Fibroblast of villous mesenchyme (primary cell): ENCODE measurements at places on chromosomes 7 and 10. TPM values are rescaled to one million over a fixed set of nuclear protein-coding genes. Genes with fewer than 3 reads are reported as not detected.

DNA sequence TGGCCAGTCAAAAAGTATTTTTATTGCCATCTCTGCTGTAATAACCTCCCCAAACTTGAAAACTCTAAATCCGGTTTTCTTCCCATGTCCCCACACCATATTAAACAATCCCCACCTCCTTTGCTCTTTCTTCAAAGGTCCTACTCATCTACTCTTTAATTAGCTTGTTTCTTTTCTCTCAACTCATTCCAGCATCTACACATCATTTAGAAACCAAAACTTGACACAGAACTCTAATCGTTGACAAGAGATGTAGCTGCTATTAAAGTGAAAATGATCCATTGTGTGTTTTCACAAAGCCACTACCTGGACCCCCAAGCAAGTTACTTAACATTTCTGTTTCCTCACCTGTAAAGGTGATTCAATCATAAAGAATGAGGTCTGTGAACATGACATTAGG lies 436.3 kb upstream of the NPVF start:
- no peak for DNase-seq

Gene ERVW-1
- total RNA-seq, result not detected in 2 replicates

Gene SPDYE6
- total RNA-seq, result not detected in 2 replicates

GRCh38 chr10:122500194-122500593 lies 38.8 kb downstream of the HTRA1 start:
- DNase-seq, result no peak

GRCh38 chr10:5810225-5810624 lies 3.0 kb downstream of the GDI2 start:
- no peak for DNase-seq

Gene ZNF735
- not detected in 2 replicates for total RNA-seq

DNA sequence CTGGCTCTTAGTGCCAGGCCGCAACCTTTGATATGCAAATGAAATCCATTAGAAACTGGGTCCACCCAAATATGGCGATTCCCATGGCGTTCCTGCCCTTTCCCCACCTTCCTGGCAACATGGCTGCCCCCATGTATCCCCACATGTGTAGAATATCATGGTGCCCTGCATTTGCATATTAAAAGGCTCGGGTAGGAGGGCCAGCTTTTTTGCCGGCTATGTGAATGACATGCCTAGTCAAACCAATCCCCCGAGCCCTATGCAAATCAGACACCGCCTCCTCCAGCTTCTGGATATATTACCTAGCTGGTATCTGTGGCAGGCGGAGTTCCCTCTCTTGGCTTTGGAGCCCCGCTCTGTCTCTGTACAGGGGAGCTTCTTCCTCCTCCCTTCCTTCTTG lies 18.3 kb downstream of the MMS19 start:
- no peak for DNase-seq

DNA sequence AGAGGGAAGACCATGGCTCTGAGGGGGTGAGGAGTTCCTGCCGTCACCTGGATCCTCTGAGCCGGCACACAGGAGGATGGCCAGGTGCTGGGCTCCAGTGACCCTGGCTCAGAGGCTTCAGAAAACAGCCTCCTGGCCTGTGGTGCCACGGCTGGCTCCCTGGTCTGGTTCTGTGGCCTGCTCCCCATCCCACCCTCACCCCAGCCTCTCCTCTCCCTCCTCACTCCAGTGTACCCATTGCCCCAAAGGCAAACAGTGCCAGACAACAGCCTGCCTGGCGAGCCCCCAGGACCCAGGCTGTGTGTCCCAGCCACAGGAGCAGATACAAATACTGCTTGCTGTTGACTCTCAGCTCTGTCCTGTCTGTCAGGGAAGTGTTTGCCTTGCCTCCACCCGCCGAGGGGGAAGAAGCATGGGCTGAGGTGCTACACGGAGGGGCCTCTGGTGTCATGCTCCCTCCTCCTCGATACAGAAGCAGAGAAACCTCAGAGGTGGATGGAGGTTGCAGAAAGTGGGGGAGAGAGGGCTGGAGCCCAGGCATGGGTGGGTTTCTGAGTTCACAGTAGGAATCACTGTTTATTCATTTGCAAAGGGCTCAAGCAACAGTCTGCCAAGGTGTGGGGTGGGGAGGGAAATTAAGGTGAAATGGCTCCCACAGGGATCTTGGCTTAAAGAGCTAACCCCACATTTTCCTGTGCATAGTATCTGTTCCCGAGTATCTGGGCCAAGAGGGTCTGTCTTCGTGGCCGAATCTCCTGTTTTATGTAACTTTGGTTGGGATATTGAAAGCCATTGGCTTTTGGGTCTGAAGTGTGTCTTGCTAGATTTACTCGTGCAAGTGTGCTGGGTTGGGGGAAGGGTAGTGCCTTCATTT lies 5.5 kb downstream of the ADRA2A start:
- no peak for DNase-seq

DNA sequence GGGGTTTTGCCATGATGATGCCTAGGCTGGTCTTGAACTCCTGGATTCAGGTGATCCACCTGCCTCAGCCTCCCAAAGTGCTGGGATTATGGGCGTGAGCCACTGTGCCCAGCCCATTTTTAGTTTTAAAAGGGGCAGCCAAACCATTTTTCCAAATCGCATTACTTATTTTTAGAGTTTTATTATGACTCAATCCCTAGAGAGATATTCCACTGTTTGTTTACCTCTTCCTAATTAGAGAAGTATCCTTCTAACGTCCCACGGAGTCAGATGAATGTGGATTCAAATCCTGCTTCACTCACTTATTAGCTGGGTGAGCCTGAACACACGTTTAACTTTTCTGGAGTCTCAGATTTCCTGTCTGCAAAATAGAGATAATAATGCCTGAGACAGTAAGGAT lies 15.2 kb downstream of the WNT8B start:
- DNase-seq, result no peak

Gene HOXA9
- 17.1 and 20.3 TPM in 2 replicates for total RNA-seq
